NCI-H2171 treated with DMSO at 0.1 percent for 48 hours (cell line): ENCODE measurements at places on chromosomes 5 and 9.

GRCh38 chr9:1978941-1979340, 36.2 kb upstream of the SMARCA2 start:
- DNase-seq, result peak; percentile 91

DNA sequence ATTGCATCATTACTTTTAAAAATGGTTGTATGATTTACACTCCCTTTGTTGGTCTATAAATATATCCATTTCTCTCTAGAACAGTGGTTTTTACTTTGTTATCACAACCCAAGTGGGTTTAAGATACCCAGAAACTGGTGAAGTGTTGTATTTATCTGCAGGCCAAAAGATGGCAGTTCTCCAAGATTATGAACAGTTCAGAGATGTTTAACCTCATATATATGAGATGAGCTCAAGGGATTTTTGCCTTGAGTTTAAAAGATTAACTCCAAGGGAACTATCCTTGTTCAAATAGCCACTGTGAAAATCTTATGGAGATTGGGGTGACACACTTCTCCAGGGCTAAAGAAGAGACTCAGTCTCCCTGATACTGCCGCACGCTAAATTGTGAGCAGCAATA, 572.6 kb downstream of the TLE4 start:
- no peak for DNase-seq

DNA sequence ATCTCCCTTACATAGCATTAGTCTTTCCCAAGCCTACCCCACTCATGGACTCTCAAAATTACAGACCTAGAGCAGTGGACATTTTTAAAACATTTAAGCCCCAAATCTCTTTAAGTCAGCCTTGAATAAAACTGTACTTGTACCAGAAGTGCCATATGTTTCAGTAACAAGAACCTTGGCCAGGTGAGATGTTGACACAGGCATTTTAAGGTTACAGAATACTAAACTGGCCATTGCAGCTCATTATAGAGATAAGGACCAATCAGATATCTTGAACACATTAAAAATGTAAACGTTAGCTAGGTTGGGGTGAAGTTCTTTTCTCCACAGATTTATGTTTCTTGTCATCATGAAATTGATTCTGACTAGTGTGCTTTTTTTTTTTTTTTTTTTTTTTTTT, 103.8 kb upstream of the MIER3 start:
- DNase-seq, result no peak

GRCh38 chr5:90054612-90055011, 354.9 kb downstream of the CETN3 start:
- no peak for DNase-seq

- no peak for DNase-seq
Measured at GRCh38 chr5:180129291-180130190, 58.0 kb upstream of the RNF130 start.
